Activated CD8-positive, alpha-beta memory T cell treated with anti-CD3 and anti-CD28 coated beads, Interleukin-2, amount 10 ng/mL, durations not matched to agents 7 days and 5 days (primary cell): ENCODE measurements at places on chromosomes 2 and 18. TPM values are rescaled to one million over a fixed set of nuclear protein-coding genes. Genes with fewer than 3 reads are reported as not detected.

ERLEC1 gene
- 21.6 TPM for total RNA-seq

AKAIN1 gene
- total RNA-seq, result not detected

KYNU gene
- total RNA-seq, result not detected

CNNM4 gene
- 7.6 TPM for total RNA-seq

TGFBRAP1 gene
- 22.2 TPM for total RNA-seq

VIT gene
- total RNA-seq, result not detected

DNA sequence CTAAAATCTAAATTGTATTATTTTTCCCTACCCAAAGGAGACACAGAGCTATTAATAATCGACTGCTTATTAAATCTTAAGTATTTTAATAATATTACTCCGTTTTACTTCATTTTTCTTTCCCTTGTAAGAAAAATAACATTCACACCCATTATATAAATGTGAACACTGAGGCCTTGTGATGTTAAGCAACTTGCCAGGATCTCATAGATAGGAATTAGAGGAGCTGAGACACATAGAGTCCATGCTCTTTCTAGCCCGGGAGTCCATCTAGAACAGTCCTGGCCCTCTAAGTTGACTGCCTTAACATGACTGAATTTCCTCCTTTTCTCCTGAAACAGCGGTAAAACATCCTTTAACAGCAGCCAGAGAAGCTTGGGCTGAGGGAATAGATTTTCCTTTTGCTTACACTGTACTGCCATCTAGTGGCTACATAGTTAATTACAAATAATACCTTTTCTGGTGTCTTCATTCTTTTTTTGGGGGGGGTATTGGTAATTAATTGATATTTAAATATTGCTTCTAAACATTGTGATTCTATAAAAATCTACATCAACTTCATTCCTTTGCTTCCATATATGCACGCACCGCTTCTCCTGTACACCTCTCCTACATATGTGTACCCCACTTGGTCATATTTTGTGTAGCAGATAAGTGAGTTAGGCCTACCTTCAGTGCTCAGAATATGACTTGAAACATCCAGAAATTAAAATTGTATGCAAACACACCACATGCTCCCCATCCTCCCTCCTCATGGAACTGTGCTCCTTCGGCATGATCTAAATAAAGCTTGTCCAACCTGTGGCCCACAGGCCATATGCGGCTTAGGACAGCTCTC is 125.8 kb upstream of the HNMT start:
- DNase-seq, result no peak
- no peak overlapping the region for H3K27ac ChIP-seq
- H3K36me3 ChIP-seq, result no peaks in the 10 kb centered on the region

- H3K4me3 ChIP-seq, result no peak overlapping the region
- H3K27me3 ChIP-seq, result no peaks in the 10 kb centered on the region
- no peak for DNase-seq
These were observed 445.6 kb downstream of the RND3 start for GRCh38 chr2:150041722-150042425.

- no peak overlapping the region for H3K27ac ChIP-seq
- DNase-seq, result no peak
- no peaks in the 10 kb centered on the region for H3K27me3 ChIP-seq
- H3K4me1 ChIP-seq, result peaks cover 32% of the 10 kb centered on the region
- no peak overlapping the region for H3K4me3 ChIP-seq
These were observed 9.4 kb downstream of the INSIG2 start for GRCh38 chr2:118097657-118098056.

GRCh38 chr2:138760676-138761075 is 19.5 kb downstream of the NXPH2 start:
- H3K27ac ChIP-seq, result no peak overlapping the region
- peaks cover 2% of the 10 kb centered on the region for H3K27me3 ChIP-seq
- H3K36me3 ChIP-seq, result no peaks in the 10 kb centered on the region
- no peak overlapping the region for H3K4me3 ChIP-seq

GRCh38 chr18:11861583-11862288 is 10.5 kb downstream of the CHMP1B start:
- H3K27me3 ChIP-seq, result peaks cover 11% of the 10 kb centered on the region
- H3K27ac ChIP-seq, result no peak overlapping the region
- no peak for DNase-seq
- H3K4me1 ChIP-seq, result peaks cover 10% of the 10 kb centered on the region
- no peaks in the 10 kb centered on the region for H3K36me3 ChIP-seq
- H3K4me3 ChIP-seq, result no peak overlapping the region

DNA sequence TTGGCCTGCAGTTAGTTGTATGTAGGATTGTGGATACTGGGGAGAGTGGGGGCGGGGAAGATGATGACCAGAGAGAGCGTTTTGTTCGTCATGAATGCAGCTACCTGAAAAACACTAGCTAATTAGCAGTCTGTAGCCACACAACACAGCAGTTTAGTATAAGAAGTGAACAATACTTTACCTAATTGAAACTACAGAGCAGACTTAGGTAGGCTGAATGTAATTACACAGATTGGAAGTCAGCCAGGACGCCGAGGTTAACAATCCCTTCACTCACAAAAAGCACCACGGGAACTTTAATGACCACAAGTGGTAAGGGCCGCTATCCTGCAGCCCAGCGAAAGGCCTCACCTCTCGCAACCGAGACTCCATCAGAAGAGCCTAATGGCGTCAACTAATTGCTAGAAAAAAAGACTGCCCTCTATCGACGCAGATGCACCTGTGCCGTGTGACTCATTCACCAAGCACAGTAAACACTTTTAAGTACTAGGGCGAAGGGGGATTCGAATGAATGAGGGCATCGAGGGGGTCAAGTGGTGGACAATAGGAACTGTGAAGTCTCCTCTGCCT is 591.0 kb downstream of the ARHGAP15 start:
- H3K27ac ChIP-seq, result no peak overlapping the region
- peaks cover 43% of the 10 kb centered on the region for H3K36me3 ChIP-seq
- DNase-seq, result no peak
- H3K4me3 ChIP-seq, result no peak overlapping the region

- H3K4me1 ChIP-seq, result peaks cover 7% of the 10 kb centered on the region
- no peak overlapping the region for H3K4me3 ChIP-seq
- H3K27ac ChIP-seq, result no peak overlapping the region
- H3K27me3 ChIP-seq, result no peaks in the 10 kb centered on the region
- DNase-seq, result no peak
These were observed 261.3 kb upstream of the STON1 start for GRCh38 chr2:48268671-48269070.

DNA sequence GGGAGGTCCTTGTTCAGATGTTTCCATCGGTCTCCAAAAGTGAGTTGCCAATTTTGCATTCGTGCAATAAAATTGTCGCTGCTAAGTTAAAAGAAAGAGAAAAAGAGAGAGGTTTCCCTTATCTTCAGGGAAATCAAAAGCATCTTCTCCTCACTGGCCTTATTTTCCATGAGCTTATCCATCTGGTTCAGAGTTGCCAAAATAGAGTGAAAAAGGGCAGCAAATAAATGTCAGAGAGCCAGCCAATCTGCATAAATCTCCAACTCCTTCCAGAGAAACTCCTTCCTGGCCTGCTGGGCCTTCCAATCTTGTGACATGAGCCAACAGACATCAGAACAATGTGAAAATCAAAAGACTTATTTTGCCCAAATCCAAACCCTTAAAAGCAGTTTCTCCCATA is 28.4 kb downstream of the PAX3 start:
- peaks cover 18% of the 10 kb centered on the region for H3K27me3 ChIP-seq
- no peaks in the 10 kb centered on the region for H3K4me1 ChIP-seq
- DNase-seq, result no peak
- no peak overlapping the region for H3K27ac ChIP-seq

- H3K27me3 ChIP-seq, result no peaks in the 10 kb centered on the region
- H3K27ac ChIP-seq, result no peak overlapping the region
- DNase-seq, result no peak
- H3K4me1 ChIP-seq, result no peaks in the 10 kb centered on the region
- H3K36me3 ChIP-seq, result no peaks in the 10 kb centered on the region
These were observed 950.8 kb upstream of the SLC39A10 start for GRCh38 chr2:194706179-194706578.

- DNase-seq, result no peak
- peaks cover 3% of the 10 kb centered on the region for H3K27me3 ChIP-seq
- peaks cover 3% of the 10 kb centered on the region for H3K36me3 ChIP-seq
These were observed 4.5 kb upstream of the XRCC5 start for GRCh38 chr2:216104691-216105090.

DNA sequence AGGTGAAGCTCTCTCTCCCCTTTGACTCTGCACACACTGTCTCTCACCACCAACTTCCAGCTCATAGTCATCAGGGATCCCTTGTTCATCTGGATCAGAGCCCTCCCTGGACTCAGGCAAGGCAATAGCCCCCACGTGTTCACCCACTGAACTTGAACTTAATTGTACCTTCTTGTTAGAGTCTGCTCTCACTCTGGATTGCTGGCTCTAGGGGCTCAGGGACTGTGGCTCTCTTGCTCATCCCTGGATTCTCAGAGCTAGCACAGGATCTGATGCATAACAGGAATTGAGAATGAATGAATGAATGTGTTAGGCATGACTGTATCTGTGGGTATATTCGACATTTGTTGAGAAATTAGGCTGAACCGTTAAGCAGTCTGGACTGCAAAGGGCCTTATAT is 16.7 kb upstream of the ASAP2 start:
- no peak overlapping the region for H3K4me3 ChIP-seq
- H3K4me1 ChIP-seq, result no peaks in the 10 kb centered on the region
- DNase-seq, result no peak
- peaks cover 4% of the 10 kb centered on the region for H3K27me3 ChIP-seq

- H3K4me3 ChIP-seq, result no peak overlapping the region
- peaks cover 2% of the 10 kb centered on the region for H3K4me1 ChIP-seq
- no peaks in the 10 kb centered on the region for H3K36me3 ChIP-seq
- H3K27ac ChIP-seq, result no peak overlapping the region
These were observed 31.8 kb downstream of the KLF7 start for GRCh38 chr2:207133820-207134519.

GRCh38 chr2:21004181-21004572 is 39.7 kb downstream of the APOB start:
- DNase-seq, result no peak
- peaks cover 8% of the 10 kb centered on the region for H3K27me3 ChIP-seq
- H3K27ac ChIP-seq, result no peak overlapping the region

DNA sequence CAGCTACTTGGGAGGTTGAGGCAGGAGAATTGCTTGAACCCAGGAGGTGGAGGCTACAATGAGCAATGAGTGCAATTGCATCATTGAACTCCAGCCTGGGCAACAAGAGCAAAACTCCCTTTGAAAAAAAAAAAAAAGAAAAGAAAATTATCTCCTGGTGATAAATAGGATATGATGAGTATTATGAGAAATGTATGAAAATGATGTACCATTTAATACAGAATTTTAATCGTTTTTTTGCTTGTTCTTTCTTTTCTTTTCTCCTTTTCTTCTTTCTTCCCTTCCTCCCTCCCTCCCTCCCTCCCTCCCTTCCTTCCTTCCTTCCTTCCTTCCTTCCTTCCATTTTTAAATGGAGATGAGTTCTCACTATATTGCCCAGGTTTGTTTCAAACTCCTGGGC is 40.4 kb downstream of the TTC27 start:
- H3K4me1 ChIP-seq, result no peaks in the 10 kb centered on the region
- no peak overlapping the region for H3K27ac ChIP-seq
- no peak overlapping the region for H3K4me3 ChIP-seq
- no peak for DNase-seq
- H3K36me3 ChIP-seq, result peaks cover 30% of the 10 kb centered on the region
- no peaks in the 10 kb centered on the region for H3K27me3 ChIP-seq

DNA sequence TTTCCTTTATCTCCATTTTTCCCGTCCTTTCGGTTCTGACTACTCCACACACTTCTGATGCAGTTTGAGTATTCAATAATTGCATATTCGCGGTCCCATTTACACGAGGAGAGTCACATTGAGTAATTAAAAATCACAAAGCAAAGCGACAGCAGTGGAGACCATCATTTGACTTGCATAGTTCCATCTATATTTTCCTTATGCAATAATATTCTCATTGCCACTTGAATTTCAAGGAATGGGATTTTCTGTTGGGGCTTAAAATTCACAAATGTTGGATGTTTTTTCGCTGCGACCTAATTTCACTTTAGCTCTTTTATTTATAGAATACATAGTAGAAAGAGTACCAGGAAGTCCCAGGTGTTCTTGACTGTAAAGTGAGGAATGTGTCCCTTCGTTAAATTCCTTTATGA is 186.8 kb downstream of the ZEB2 start:
- no peak for DNase-seq
- peak overlapping the region; percentile 90 for H3K4me3 ChIP-seq
- peaks cover 31% of the 10 kb centered on the region for H3K4me1 ChIP-seq
- H3K27ac ChIP-seq, result peak overlapping the region; percentile 93

DNA sequence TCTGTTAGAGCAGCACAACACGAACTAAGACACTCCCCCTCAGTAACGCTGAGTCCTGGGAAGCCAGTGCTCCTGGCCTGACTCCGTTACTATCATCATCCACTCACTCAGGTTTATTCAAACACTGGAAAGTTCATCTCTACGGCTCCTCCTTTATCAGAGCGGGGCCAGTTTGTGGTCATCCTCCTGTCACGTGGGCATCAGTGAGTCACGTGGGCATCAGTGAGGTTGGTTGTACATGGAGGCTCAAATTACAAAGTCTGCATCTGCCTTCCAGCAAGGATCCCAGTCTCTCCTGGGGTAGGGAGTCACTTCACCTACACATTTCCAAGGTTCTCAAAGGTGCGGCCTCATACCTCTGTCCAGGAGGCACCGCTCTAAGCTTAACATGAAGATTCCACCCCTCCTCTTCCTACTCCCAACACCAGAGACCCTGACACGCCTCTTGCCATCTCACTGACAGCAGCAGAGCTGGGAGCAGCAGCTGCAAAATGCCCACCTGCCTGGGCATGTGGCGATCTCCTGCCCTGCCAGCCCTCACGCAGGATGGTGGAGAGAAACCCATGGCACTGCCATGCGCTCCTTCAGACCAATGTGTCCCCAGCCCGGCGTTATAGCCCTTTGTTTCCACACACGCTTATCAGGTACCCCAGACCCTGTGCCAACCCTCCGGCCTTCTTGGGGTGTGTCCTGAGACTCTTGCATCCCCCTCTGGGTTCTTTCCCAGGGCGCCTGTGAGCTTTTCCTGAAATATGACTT is 99.2 kb upstream of the PTPRM start:
- H3K27ac ChIP-seq, result no peak overlapping the region
- H3K4me3 ChIP-seq, result no peak overlapping the region
- no peaks in the 10 kb centered on the region for H3K36me3 ChIP-seq
- no peak for DNase-seq

DNA sequence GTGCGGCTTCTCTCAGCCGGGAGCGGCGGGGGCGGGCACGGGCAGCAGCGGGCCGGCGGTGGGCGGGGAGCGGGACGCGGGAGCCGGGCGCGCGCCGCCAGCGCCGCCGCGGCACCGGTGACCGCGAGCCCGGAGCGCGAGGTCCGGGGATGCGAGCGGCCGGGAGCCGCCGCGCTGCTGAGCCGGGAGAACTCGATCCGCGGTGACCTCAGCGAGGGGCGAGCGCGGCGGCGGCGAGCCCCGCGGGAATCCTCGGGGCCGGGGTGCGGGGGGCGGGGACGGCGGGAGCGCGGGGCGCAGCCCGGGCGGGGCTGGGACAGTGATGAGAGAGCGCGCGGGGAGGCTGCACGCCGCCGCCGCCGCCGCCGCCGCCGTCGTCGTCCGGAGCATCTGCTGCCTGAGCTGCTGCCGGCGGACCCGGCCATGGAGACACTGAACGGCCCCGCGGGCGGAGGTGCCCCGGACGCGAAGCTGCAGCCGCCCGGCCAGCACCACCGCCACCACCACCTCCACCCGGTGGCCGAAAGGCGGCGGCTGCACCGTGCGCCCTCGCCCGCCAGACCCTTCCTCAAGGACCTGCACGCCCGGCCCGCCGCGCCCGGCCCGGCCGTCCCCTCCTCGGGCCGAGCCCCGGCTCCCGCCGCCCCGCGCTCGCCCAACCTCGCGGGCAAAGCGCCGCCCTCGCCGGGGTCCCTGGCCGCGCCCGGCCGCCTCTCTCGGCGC is at the start of gene MTCL1:
Gene MTCL1, plus strand, starts transcription at position 319 of the 723 bp plus-strand sequence. Its CDS starts 105 bp downstream, at position 424.
- H3K36me3 ChIP-seq, result peaks cover 2% of the 10 kb centered on the region
- no peak for DNase-seq
- peak within 1 kb of the TSS; percentile 80 for H3K4me3 ChIP-seq
